ENCODE measurements at places on chromosomes 3 and 15. TPM values are rescaled to one million over a fixed set of nuclear protein-coding genes. Genes with fewer than 3 reads are reported as not detected.

DNA sequence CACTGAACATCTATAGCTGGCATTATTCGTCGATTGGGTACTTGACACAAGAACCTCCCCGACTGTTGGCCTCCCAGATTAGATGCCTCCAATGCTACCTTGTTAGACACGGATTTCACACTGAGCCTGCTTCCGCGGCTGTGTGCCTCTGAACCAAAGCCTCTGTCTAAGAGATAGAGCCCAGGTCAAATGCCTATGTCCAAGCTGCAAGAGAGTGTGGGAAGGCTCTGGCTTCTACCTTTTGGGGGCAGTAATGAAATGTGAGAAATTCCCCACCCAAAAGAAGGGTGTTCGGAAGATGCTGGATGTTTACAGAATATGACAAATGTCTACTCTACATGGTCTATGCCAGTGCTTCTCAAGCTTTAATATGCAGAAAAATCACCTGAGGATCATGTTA is 2.0 kb upstream of the RPUSD2 start:
- H3K36me3 ChIP-seq: no peaks in the 10 kb centered on the region
- H3K27ac ChIP-seq: no peak overlapping the region
- DNase-seq: no peak
- H3K27me3 ChIP-seq: no peaks in the 10 kb centered on the region
- H3K4me3 ChIP-seq: no peak overlapping the region
- H3K4me1 ChIP-seq: peaks cover 12% of the 10 kb centered on the region

GRCh38 chr3:37624276-37624675 is 237.4 kb upstream of the CTDSPL start:
- H3K4me3 ChIP-seq: no peak overlapping the region
- no peak for DNase-seq
- H3K36me3 ChIP-seq: no peaks in the 10 kb centered on the region
- no peak overlapping the region for H3K27ac ChIP-seq

DNA sequence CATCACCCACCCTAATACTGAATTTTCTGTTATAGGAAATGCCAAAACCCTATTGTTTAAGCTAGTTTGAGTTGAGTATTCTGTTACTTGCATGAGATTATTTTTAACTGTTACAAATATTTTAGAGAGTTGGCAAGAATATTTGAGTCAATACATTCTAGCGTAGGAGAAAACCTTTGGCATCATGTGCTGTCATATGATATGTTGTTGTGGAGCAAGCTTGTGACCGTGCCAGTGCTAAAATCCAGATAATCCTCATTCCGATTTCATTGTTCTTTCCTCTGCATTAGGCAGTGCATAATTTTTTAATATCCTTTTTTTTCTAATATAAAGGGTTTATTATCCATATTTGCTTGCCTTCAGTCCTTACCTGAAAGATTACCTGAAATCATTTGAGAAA is 168.0 kb upstream of the GMNC start:
- no peak overlapping the region for H3K4me3 ChIP-seq
- no peaks in the 10 kb centered on the region for H3K4me1 ChIP-seq
- H3K36me3 ChIP-seq: no peaks in the 10 kb centered on the region
- no peaks in the 10 kb centered on the region for H3K27me3 ChIP-seq

DNA sequence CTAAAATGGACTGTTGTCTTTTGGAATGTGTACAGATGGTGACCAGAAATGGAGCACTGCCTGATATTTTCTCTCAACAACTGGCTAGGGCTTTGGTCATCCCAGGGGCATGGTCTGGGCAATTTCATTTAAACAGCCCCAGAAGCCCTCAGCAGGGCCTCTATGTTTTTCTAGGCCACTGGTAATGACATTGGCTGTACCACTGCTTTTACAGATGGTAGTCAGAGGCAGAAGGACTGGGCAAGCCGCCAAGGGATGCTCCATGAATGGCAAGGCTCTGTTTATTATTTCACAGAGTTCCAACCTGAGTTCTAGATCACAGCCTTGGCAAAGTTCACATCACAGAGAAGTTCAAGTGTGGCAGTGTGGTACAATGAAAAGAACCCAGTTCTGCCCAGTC is 37.0 kb upstream of the LMCD1 start:
- no peak for DNase-seq
- no peaks in the 10 kb centered on the region for H3K27me3 ChIP-seq
- H3K27ac ChIP-seq: no peak overlapping the region

GRCh38 chr3:78434801-78435200 is 1333.0 kb downstream of the ROBO1 start:
- H3K4me1 ChIP-seq: no peaks in the 10 kb centered on the region
- H3K27ac ChIP-seq: no peak overlapping the region

HRH1 gene
- total RNA-seq: 4.6 TPM

FOXB1 gene
- total RNA-seq: 0.64 TPM

ALS2CL gene
- total RNA-seq: 2.7 TPM

Measured in Panc1 (cell line).